ENCODE measurements at places on chromosomes 12 and 14. TPM values are rescaled to one million over a fixed set of nuclear protein-coding genes. Genes with fewer than 3 reads are reported as not detected.

Gene KLRB1
- total RNA-seq = not detected

Gene GPR135
- 3.0 TPM for total RNA-seq

Gene RESF1
- total RNA-seq = 19.8 TPM

Gene KRT72
- total RNA-seq = not detected
